Cardiac muscle cell (in vitro differentiated cells and primary cell): ENCODE measurements at places on chromosomes 4 and X.

DNA sequence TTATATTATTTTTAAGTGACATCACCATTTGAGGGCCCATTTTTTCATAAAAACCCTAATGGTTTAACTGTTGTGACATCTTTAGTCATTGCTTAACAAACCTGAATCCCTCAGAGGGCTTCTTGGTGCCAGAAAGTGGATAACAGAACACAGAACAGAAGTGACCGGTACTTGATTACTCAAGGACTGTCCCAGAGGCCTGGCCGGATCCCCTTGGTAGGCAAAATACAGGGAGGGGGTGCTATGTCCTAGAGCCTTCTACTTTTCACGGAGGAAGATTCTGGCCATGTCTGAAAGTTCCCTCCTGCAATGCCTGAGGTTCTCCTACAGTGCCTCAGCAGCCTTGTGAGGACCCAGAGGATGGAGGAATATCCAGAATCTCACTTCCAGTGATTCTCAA, 94.3 kb upstream of the DCLK2 start:
- no peak for DNase-seq

DNA sequence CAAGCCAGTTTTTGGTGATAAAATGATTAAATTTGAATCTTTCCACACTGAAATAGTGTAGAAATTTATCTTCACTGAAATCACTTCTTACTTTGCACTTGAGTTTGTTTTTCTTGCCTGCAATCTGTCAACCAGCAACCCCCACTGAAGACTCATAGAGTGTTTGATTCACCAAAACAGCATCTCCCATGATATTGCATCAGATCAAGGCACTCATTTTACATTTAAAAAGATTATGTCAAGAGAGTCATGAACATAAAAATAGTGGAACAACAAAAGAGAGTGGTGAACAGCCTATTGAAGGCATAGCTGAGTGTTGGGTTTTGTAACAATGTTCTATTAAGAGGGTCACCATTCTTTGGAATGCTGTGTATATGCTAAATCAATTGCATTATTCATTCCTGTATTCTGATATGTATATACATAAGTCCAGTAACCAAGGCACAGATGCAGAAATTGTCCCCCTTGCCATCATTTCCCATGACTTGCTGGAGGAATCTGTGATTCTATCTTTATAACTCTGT, 1934.9 kb downstream of the ARAP2 start:
- no peak for DNase-seq

GRCh38 chrX:153874366-153875125, 11.4 kb downstream of the L1CAM start:
- DNase-seq, result no peak

- DNase-seq, result no peak
These were observed 15.0 kb downstream of the IDS start for GRCh38 chrX:149490100-149490499.

GRCh38 chr4:113050371-113050755, 910 bp downstream of the ANK2 start:
- DNase-seq, result no peak
